ENCODE measurements at places on chromosomes 7 and 10.

- no peak for DNase-seq
Measured at GRCh38 chr10:104232613-104233102, 494 bp upstream of the CFAP43 start.

DNA sequence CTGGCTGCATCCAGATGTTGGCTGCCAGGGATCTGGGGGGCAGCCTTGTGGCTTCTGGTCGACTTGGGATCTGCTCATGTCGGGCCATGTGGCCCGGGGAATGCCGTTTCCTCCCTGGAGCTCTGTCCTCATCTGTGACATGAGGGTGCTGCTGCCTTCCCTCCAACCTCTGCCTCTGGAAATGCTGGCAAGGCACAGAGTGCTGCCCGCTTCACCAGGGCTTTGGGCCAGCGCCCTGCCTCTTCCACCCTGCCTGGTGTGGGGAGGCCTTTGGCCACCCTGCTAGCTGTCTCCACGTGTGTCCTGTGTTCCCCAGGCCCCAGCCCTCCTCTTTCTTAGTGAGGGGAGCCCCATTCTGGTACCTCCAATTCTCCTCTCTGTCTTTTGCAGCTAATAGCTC lies 5.8 kb upstream of the SMARCD3 start:
- no peak for DNase-seq

DNA sequence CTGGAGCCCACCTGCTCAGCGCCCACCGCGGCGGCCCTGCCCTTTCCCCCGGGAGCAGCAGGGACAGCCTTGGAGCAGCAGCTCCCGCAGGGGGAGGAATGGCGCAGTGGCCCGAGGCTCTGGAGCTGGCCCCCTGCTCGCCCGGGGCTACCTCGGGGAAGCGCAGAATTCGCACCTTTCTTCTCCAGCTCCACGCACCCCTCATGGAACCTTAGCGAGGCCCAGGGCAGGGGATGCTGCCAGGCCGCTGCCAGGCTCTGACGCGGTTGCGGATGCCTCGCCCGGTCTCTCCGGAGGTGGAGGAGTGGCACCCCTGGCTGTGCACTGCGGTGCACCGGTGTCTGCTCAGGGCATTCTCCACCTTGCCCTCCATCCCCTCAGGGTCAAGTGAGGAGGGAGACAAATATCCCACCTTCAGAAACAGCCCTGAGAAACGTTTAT lies 84.9 kb upstream of the MKI67 start:
- no peak for DNase-seq

GRCh38 chr7:33754933-33755928 lies 150.1 kb upstream of the BMPER start:
- no peak for DNase-seq

DNA sequence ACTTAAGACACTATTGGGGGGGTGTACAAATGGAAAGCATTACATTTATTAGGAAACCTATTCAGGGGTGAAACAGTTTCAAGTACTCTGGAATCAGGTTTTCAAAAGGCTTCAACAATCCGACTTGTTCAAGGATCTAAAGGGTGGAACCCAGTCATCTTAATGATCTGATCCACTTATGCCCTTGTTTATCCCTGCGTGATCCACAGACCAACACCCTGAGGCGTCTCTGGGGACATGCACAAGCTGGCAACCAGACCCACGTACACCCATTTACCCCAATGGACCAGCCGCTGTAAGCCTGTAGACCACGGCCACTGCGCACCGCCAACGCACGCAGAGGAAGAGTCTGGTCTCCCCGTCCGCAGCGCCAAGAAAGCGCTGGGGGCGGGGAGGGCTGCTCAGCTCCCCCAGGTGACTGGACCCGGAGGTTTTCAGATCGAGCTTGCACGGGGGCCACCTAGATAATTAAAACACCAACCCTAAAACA lies 13.4 kb downstream of the HNRNPF start:
- peak; percentile 49 for DNase-seq

DNA sequence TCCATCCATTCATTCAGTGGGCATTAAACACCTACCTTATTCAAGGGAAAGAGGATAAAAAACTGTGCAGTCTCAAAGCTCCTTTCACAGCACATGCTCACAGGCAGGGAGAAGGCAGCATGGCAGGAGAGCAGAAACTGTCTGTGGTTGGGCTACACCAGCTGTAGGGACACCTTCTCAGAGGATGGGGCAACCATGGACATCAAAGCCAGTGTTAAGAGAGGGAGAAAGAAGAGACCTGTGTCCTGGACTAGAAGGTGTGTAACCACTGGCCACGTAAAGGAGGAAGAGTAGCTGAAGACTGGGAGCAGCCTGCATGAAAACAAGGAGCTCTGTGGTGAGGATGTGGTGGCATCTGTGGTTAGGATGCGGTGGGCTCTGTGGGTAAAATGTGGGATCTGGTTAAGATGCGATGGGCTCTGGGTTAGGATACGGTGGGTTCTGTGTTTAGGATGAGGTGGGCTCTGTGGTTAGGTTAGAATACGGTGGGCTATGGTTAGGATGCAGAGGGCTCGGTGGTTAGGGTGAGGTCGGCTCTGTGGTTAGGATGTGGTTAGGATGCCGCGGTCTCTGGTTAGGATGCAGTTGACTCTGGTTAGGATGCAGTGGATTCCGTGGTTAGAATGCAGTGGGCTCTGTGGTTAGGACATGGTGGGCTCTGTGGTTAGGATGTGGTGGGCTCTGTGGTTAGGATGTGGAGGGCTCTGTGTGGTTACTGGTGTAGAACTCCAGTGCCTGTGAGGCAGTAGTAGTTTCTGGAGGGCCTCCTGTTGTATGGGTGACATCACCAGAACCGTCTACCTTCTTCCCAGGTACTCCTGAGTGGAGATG lies 197.6 kb downstream of the WDR37 start:
- peak; percentile 66 for DNase-seq

DNA sequence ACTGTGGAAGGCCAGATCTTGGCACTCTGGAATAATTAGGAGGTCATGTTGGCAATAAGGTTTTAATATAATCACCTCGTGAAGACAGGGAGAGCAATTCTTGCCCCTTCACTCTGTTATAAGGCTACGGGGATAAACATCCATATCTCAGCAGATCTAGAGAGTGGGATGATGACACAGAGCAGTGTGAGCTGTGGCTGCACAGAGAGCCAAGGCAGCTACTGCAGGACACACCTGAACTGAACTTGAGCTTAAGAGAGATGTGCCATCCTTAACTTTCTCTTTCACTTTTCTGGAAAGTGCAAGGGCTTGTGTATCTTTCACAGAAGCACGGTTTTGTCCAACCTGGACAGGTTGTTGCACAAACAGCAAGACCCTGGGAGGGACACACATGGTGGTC lies 174.7 kb downstream of the GATA3 start:
- peak; percentile 62 for DNase-seq

DNA sequence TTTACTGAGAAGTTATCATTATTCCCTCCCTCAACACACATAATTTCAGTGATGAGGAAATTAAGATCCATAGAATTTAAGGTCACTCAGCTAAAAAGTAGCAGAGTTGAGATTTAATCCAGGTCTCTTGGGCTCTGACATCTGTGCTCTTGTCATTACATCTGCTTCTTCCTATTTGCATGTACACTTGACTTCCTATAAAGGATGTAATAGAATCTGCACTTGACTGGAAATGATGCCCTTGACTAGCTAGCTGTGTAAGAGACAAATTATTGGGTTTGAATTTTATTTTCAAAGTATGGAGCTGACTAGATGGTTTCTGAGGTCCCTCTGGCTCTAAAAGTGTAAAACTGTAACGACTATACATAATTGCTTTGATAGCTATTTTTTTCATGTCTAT lies 59.5 kb downstream of the AGK start:
- no peak for DNase-seq

DNA sequence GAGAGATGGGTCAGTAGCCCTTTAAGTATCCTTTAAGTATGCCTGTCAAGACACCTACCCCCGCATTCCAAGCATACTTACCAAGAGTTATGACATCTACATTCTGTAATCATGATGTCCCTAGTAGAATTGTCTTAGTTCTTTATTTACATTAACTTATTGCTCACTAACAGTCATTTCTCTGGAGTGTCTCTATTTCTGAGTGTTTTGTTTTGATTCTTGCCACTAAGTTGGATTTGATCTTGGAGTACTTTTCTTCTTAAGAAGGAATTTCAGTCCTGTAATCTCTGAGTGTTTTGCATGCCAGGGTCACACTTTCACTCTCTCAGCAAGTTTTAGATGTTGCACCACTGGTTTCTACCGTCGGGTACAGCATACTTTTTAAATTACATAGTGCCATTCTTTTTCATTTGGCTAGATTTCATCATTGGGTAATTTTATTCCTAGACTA lies 1053.9 kb downstream of the KCNMA1 start:
- DNase-seq, result no peak

DNA sequence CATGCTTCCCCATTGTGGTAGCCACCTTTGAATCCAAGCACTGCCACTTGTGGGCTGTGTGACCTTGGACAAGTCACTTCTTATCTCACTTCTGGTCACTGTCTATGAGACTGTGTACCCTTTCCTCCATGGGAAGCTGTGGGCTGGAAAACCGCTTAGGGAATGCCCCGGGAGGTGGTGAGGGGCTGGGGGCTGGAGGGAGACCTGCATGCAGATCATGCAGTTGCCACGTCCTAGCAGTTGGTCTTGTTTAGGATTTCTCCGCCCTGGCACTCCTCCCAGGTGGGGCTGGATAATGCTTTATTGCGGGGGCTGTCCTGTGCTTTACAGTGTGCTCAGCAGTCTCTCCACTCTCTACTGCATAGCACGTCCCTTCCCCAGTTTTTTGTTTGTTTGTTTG lies 62.9 kb upstream of the OPN4 start:
- no peak for DNase-seq

- DNase-seq, result no peak
Measured at GRCh38 chr7:113783403-113783802, 135.4 kb downstream of the PPP1R3A start.

GRCh38 chr10:48305905-48306264 lies 592 bp upstream of the MAPK8 start:
- DNase-seq, result no peak

GRCh38 chr7:985127-985416 lies 2.1 kb downstream of the CYP2W1 start:
- no peak for DNase-seq

DNA sequence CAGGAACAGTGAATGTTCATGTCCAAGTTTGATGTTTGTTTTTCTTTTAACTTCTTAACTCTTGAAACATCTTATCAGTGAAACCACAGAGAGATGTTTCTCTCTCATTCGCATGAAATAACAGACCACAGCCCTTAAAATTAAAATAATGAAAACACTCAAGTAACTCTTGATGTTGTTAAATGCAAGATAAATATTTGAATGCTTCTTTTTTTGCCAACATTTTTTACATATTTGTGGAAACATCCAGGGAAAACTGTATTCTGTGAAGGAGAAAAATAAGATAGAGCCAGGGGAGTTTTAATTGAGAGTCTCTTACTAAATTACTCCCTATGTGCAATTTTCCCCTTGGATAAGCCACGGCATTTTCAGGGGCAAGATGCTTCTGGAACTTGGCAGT lies 361.8 kb upstream of the MGMT start:
- no peak for DNase-seq

DNA sequence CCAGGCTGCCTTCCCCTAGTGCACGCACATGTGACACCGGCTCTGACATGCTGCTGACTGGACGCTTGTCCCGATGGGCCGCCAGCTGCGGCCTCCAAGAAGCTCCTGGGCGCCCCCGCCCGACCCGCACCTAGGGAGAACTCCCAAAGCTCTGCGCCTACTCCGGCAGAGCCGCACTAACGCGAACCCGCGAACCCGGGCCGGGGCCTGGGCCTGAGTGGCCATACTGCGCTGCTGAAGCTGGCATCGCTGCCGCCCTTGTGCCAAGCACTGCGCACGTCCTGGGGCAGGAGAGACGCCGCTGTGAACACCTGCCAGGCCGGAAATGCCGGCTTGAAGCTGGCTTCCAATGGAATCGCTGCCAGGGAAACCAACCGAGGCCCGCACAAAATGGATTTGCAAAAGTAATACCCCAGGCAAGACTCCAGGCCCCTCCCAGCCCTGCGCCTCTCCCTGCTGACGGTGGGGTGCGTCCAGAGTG lies 85.1 kb downstream of the WASHC2A start:
- DNase-seq, result no peak

GRCh38 chr7:108684629-108685028 lies 115.0 kb downstream of the DNAJB9 start:
- DNase-seq, result no peak

All from DND-41 (cell line).